ENCODE measurements at places on chromosomes 11 and 22.

GRCh38 chr11:128779036-128779435 is 85.2 kb downstream of the FLI1 start:
- DNase-seq = no peak

DNA sequence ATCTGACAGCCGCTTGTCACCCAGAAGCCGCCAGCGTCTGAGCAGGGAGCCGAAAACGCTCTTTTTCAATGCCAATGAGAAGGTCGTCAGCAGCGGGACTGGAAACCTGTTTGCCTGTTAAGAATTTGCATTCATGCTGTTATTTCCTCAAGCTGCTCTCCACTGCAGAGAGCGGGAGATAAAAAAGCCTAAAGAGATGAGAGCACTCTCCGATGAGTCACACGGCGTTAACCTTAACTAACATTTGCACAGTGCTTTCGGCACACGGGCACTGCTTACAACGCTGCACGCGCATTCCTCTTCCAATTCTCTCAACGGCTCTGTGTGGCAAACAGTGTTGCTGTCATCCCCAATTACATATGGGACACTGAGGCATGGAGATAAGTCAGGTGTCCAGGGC is 40.0 kb upstream of the RTL6 start:
- DNase-seq = peak; percentile 20

- no peak for DNase-seq
These were observed 29.8 kb downstream of the CABIN1 start for GRCh38 chr22:24040946-24041345.

GRCh38 chr11:105202844-105203548 is 63.4 kb upstream of the CARD18 start:
- peak; percentile 43 for DNase-seq

DNA sequence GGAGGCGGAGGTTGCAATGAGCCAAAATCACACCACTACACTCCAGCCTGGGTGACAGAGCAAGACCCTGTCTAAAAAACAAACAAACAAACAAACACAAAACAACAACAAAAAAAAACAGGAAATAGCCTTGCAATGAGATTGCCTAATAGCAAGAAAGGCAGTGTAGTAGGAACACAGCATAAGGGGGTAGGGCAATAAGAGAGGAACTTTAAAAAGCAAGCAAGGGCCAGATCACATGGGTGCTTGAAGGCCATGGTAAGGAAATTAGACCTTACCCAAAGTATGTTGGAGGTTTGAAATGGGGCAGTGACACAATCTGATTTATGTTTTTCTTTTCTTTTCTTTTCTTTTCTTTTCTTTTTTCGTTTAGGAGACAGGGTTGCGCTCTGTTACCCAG is 34.7 kb upstream of the NRIP3 start:
- no peak for DNase-seq

- DNase-seq = no peak
These were observed 251.4 kb downstream of the BLID start for GRCh38 chr11:121864660-121865059.

GRCh38 chr11:68166969-68167368 is 45.8 kb upstream of the CHKA start:
- no peak for DNase-seq

GRCh38 chr11:10990637-10991193 is 132.9 kb upstream of the ZBED5 start:
- no peak for DNase-seq

GRCh38 chr11:87889126-87889525 is 286.1 kb downstream of the RAB38 start:
- no peak for DNase-seq

- DNase-seq = no peak
These were observed 7.8 kb downstream of the SLCO2B1 start for GRCh38 chr11:75158696-75159150.

DNA sequence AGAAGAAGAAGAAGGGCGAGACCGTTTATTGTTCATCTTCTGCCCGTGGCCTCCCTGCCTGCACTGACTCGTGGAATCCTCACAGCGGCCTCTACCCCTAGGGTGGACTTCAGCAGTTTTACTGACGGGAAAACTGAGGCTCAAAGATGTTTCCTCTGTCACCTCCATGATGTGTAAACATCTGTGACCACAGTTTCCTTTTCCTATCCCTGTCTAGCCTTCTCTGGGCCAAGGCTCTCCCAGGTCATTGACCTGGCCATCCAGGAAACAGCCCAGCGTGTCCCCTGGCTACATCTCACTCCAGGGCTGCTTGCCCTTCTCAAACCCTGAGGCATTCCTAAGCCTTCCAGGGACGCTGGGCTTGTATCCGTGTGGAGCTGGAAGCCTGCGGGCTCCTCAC is 49.0 kb upstream of the GCAT start:
- no peak for DNase-seq

- DNase-seq = no peak
These were observed 31.3 kb downstream of the GNB1L start for GRCh38 chr22:19823191-19823901.

DNA sequence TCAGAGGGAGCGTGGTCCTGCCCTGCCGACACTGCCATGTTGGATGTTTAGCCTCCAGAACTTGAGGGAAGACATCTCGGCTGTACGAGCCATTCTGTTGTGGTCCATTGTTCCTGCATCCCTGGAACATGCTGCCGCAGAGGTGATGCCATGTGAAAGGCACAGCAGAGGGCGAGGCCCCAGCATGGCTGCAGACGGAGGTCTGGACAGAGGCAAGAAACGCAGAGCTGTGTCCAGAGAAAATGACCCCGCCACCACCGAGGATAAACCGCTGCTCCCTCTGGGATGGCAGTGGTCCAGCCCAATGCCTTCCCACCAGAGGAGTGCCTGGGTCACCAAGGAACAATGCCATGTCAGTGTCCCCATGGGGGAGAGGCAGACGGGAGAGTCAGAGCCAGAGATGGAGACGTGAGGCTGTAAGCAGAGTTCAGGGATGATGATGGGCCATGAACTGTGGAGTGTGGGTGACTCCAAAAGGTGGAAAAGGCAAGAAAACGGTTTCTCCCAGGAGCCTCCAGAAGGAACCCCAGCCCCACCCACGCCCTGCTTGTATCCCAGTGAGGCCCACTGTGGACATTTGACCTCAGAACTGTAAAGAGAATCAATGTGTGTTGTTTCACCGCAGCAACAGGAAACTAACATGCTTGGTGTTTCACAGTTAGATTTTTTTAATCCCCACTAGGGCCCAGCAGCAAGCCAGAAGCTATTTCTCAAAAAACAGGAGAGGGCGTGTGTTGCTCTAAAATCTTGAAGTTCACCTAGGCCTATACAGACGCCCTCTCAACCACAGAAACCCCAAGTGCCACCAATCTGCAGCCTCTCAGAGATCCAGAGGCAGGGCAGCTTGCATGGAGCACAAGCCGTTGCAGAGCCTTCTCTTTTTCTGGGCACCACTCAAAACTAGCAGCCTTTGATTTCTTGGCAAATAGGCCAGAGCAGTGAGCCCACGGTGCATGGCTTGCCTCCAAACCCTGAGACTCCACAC is 1422.9 kb downstream of the TBC1D22A start:
- no peak for DNase-seq

GRCh38 chr22:39240831-39241793 is 3.7 kb downstream of the PDGFB start:
- DNase-seq = peak; percentile 81

GRCh38 chr11:47506373-47506772 is 46.6 kb downstream of the CELF1 start:
- no peak for DNase-seq

DNA sequence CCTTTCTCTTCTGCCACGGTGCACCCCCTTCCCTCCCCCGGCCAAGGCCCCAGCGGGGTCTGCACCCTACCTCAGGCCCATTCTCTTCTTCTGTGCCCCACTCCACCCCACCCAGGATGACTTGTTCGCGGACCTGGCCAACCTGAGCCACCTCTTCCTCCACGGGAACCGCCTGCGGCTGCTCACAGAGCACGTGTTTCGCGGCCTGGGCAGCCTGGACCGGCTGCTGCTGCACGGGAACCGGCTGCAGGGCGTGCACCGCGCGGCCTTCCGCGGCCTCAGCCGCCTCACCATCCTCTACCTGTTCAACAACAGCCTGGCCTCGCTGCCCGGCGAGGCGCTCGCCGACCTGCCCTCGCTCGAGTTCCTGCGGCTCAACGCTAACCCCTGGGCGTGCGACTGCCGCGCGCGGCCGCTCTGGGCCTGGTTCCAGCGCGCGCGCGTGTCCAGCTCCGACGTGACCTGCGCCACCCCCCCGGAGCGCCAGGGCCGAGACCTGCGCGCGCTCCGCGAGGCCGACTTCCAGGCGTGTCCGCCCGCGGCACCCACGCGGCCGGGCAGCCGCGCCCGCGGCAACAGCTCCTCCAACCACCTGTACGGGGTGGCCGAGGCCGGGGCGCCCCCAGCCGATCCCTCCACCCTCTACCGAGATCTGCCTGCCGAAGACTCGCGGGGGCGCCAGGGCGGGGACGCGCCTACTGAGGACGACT is 15.9 kb downstream of the RTN4RL2 start:
- no peak for DNase-seq

GRCh38 chr11:1548221-1549070 is 23.6 kb downstream of the DUSP8 start:
- DNase-seq = peak; percentile 68

DNA sequence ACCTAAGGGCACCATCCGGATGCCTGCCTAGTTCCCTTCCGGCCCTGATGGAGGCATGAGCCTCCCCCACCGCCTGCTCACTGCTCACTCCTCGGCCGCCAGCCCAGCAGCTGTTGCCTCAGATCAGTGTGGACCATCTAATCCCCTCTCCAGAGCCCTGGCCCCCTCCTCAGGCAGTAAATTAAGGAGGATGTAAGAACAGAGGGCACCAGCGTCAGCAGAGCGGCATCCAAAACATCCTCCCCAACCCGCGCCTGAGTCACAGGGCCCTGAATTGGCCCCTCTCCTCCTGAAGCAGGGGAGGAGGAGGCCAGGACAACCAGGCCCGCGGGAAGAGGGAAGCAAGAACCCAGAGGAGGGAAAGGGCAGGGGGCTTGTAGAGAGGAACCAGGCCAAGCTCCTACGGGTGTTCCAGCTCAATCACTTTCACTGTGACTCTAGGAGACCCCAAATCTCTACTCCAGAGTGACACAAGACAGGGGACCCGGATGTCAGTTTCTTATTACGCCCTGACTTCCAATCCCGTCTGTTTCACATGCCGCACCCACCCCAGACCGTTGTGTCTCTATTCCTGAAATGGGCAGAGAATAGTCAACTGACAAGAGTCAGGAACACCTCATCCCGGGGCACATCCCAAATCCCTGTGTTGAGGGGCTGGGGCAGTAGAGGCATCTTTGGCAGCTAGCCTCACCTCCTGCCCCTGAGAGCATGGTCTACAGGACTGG is 31.3 kb upstream of the MYOD1 start:
- peak; percentile 11 for DNase-seq
